ENCODE measurements at places on chromosomes 5 and 9.

DNA sequence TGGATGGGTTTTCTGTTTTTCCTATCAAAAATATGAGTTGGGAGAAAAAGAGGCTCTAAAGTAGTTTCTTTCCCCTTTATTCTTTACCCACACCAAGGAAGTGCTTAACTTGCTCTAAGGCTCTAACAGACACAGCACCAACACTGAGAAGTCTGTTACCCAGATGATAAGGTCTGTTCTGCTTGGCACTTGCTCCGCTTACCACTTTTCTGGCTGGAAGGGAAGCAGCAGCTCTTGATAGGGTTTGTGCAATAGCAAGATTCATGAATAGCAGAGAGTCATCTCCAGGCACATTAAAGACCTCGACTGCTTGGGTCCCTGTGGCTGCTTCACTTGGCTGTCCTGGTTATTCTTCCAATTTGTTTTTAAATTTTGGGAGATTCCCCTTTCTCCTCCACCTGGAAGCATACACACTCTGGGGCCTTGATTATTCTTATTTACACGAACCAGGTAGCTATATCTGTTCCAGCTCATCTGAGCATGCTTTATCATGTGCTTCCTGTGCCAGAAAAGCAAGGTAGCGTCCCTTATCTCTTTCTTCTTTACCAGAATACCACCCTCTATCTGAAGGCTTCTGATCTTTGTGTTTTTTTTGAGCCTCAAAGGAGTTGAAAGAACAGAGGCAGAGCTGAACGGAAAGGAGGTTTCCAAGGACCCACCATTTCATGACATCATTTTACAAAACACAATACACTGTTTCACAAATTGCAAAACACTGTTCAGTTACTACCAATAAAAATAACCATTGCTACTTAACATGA lies 24.8 kb downstream of the PPP3R2 start:
- DNase-seq: no peak

DNA sequence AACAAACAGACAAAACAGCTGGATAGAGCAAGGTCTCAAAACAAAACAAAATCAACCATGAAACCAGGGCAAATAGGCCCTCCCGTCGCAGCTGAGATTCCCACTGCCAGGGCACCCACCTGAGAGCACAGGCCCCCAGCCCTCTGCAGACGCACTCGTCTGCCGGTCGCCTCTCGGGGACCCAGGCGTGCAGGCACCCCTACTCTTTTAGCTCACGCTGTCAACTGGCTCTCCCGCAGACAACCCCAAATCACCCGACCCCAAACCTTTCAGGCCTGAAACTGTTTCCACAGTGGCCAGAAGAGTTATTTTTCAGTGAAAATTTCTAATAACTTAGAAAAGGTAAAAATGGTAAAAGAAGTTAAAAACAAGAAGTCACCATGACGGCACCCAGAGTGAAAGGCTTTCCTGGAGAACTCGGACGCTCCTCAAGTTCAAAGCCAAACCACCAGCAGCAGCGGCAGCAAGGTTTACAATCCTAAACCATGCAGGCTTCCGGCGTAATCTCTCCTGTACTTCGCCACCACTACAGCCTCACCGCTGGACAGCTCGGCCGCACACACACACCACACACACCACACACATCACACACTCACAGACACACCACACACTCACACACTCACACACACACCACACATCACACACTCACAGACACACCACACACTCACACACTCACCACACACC lies 1.9 kb upstream of the UBE2QL1 start:
- DNase-seq: no peak

GRCh38 chr5:13692172-13692571 lies 252.3 kb downstream of the DNAH5 start:
- no peak for DNase-seq

DNA sequence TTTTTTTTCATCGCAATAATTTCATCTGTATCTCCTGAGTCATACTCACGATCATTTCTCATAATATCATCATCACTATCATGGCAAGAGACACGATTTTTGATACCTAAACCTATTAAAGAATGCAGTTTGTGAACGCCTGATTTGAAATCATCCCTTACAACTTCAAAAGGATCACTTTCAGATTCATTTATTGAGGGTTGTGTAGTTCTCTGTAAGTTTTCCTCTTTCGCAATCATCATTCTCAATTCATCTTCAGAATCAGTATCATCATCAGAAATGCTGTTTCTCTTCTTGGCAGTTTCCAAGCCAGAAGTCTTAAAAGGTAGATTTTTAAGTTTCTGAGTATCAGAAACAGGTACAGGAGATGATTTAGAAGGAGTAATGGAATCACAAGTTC lies 9.7 kb downstream of the NOL8 start:
- no peak for DNase-seq

- no peak for DNase-seq
Observed at GRCh38 chr5:156096259-156096658, 230.7 kb upstream of the SGCD start.

GRCh38 chr9:89440548-89440947 lies 57.4 kb downstream of the SEMA4D start:
- DNase-seq: no peak

- no peak for DNase-seq
Observed at GRCh38 chr9:124500796-124501611, 6.2 kb downstream of the NR5A1 start.

DNA sequence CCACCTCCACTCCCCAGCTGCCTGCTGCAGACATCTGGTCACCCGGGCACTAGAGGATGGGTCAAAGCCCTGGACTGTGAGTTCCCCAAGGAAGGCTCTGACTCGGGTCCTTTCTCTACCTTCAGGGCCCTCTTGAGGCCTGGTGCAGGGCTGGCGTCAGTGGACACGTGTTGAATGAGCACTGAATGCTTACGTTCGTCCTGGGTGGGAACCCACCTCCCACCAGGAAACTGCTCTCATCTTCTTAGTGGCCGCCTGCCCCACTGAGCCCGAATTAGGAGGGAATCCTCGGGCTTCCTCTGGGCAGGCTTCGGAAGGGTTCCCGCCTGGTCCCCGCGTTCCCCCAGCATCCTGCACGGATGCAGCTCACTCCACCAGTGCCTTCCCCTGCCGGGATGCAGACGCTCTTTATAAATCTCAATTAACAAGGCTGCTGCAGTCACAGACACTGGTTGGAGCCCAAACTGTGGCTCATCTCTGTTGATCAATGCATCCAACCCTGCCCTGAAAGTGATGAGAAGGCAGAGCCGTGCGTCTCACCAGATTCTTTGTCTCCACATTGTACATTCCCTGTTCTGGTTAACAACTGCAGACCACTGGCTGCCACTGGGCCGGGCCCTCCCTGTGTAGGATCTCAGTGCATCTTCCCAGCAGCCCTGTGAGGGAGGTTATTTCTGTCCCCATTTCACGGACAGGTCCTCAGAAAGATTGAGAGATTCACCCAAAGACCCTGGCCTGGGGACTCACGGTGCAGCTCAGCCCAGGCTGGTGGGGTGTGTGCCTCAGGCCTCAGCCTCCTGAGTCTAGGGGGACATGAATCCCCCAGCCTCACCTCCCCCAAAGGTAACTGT lies 168.8 kb downstream of the GAPVD1 start:
- DNase-seq: no peak

- no peak for DNase-seq
Observed at GRCh38 chr5:151673421-151673820, 13.3 kb downstream of the SPARC start.

DNA sequence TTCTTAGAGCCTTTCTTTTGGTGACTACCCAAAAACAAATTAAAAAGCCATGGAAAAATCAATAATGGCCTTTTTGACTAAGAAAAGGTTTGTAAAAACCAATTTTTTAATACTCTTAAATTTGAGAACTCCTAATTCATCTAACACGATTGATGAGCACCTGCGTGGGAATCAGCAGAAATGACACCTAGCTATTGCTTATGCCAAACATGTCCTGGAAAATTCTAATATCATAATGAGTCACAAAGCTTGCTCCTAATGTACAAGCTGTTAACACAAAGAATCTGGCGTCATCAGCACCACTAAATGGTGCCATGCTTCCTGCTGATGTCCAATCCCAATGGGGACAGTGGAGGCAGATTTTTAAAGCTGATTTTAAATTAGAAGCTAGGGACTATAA lies 146.2 kb upstream of the LRRTM2 start:
- DNase-seq: no peak

DNA sequence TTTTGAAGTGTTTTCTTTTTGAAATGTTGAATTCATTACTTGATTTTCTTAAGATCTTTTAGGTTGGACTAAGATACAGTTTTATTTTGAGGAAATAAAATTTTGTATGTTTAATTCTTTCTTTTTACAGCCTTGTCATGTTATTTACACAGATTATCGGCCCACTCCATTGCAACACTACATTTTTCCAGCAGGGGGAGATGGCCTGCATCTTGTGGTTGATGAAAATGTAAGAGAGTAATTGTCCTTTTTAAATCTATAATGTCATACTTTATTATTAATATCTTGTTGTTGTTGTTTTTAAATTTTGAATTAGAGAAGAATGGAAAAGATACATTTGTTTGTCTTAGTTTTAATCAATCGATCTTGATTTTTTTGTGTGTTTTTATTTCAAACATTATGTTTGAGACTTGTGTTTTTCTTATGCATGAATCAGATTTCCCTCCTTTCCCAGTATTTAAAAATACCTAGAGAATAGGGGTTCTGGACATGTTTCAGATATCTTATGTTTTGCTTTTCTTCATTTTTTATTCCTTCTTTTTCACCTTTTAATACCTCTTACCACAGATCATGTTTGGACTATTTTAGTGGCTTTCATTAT lies 36.7 kb downstream of the MTREX start:
- peak; percentile 70 for DNase-seq

- no peak for DNase-seq
Observed at GRCh38 chr9:97640325-97640724, 6.7 kb downstream of the NCBP1 start.

GRCh38 chr5:120298981-120299380 lies 165.1 kb upstream of the PRR16 start:
- DNase-seq: no peak

Data from neural crest cell (in vitro differentiated cells).